ENCODE measurements at places on chromosomes 2 and 18.

DNA sequence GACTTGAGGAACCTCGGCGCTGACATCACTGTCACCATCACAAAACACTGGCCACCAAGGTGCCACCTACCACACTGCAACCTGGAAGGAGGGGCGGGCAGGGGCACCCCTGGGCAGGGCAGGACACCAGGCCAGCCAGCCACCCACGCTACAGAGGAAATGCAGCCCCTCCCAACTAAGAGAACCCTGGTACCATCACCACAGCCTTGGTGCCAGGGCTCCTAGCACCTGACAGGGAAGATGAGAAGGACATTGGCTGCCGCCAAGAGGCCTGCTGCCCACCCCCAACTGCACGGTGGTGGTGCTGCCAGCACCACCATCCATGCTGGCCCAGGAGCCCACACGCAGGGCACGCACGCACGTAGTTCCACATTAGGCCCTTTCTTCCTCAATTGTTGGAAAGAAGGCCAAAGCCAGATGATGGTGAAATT is 88.7 kb downstream of the HDAC4 start:
- DNase-seq: no peak

- DNase-seq: no peak
These were observed 141.4 kb upstream of the LTBP1 start for GRCh38 chr2:32805104-32806095.

- peak; percentile 73 for DNase-seq
These were observed 28.0 kb downstream of the PNO1 start for GRCh38 chr2:68185541-68186164.

DNA sequence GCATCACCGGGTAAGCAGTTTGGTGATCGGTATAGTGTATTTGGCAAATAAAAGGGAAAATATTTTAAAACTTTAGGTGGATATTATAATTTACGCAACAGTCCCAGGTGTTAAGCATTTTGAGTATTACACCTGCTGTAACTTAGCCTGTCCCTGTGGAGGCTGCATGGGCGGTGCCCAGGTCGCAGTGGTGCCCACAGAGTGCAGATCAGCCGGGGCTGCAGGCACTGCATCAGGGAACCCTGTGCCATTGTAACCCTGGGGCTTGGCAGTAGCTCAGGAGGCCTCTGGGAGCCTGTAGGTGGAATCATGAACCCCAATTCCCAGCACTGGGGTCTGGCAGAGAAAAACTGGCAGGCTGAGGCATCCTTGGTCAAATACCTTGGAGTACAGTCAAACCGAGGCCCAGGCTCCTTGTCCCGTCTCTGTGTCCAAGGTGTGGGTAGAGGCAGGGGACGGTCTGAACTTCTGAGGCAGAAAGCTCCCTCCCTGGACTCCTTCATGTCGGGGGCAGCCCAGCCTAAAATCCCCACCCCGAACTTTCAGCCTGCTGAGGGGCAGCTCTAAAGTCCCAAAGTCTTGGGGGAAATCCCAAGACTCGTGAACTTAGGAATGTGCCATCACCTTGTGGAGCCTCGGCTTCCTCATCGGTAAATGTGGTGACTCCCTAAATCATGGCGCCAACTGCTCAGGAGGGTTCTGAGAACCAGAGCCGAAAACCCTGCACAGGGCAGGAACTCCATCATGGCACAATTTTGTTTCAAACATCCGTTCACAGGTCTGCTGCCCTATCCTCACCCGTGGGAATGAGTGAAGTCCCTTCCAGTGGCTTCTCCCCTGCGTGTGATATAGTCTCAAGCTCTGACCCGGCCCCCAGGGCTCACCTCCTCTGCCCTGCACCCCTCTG is 85.7 kb downstream of the INHBB start:
- DNase-seq: no peak

GRCh38 chr18:24010673-24011072 is 3.9 kb upstream of the TTC39C start:
- no peak for DNase-seq

- DNase-seq: no peak
These were observed 114.4 kb downstream of the AGPS start for GRCh38 chr2:177506998-177507397.

DNA sequence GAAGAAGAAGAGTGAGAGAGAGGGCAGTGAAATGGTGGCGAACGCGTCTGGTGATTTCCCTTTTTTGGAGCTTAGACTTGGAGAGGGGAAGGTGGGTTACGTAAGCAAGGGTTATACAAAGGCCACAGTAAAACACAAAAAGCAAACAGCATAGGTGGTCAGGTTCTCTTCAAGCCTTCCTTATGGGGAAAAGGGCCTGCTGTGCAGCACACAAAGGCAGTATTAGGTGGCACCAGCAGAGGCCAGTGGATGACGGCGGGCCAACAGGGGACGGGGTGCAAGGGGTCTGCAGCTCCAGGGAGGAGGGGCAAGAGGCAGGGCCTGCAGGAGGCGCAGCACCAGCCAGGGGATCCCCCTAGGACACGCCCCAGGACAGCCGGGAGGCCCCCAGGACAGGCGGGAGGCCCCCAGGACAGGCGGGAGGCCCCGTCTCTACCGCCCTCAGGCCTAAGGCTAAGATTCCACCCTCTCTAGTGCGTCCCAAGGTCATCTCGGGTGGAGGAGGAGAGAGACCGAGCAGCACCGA is 32.6 kb upstream of the NPC1 start:
- peak; percentile 21 for DNase-seq

- DNase-seq: no peak
These were observed 528.4 kb upstream of the SYT4 start for GRCh38 chr18:43805646-43806194.

DNA sequence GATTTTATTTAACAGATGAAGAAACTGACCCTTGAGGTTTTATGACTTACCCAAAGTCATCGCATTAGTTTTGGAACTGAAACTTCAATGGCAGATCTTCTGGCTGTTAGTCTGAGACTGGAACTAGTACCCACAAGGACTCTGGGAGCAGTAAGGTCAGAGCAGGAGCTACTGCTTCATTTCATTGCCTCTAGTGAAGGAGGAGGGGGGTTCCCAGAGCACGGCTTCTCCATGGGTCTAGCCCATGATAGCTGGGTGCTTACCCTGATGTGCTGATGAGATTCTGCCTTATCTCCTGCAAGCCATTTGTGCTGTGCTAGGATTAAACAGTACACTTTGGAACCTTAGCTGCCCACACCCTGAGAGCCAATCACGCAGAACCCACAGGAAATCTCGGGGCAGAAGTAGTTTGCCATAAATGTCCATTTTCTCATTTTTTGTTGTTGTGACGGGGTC is 5.4 kb upstream of the RNASEH1 start:
- DNase-seq: no peak

DNA sequence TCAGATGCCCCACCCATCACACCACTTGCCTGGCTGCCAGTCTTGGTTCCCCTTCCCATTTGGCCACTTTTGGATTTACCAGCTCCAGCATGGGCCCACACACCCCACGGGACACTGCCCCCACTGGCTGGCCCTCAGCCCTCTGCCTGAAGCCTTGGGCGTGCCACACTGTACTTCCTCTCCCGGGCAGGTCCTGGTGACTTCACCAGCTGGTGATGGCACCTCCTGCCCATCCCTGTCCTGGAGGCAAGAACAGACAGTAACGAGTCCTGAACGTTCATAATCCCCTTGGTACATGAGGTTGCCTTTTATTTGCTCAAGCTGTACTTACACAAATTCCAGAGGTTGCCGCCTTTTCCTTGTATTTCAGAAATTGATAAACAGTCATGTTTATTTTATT is 81.1 kb downstream of the TMEM17 start:
- no peak for DNase-seq

- no peak for DNase-seq
These were observed 52.5 kb downstream of the MBP start for GRCh38 chr18:77079954-77080682.

- no peak for DNase-seq
These were observed 28.3 kb downstream of the MYO7B start for GRCh38 chr2:127563458-127564428.

DNA sequence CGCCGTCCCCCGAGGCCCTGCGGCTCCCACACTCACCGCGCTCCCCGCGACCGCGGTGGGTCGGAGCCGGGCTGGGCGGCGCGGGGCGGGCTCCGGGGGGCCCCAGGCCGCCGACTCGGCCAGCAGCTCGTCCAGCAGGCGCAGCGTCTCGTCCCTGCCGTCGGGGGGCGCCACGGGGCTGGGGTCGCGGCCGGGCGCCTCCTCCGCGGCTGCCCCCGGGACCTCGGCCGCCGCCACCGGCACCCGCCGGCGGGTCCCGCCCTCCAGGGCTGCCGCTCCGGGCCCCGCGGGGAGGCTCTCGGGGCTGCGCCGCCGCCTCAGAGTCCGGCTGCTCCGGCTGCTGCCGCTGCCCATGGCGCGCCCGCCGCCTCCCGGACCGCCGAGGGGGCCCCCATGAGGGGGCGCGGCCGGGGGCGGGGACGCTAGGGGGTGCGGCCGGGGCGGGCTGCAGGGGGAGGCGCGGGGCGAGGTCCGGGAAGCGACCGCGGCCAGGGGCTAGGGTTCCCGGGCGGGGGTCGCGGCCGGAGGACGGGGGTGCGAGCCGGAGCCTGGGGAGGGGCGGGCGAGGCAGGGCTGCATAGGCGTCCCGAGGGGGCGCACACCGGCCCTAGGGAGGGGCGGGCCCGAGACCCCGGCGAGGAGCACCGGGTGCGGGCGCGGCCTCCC is at the start of gene CYS1:
Gene CYS1, minus strand, starts transcription at position 542 of the 666 bp plus-strand sequence. Its CDS starts 188 bp downstream, at position 354.
- DNase-seq: peak; percentile 53

- no peak for DNase-seq
These were observed 27.4 kb upstream of the EIF2AK3 start for GRCh38 chr2:88654714-88655113.

DNA sequence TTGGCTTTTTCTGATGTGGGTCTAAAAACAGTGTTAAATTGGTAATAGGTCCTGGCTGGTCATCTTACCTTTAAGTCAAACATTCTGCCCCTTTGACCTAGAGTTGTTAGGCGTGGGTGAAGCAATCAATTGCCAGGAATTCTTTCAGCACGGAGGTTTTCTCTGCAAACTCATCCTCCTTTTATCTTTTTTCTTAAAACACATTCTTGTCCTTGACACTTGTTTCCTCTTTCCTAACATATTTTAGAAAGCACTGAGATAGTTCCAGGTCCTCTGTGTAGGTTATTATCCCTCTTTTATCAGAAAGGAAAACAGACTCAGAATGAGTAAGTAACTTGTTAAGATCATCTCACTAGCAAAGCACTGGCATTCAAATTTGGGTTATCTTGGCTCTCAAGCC is 18.6 kb upstream of the AP1S3 start:
- DNase-seq: no peak

GRCh38 chr2:31266804-31267203 is 32.9 kb downstream of the EHD3 start:
- no peak for DNase-seq

- DNase-seq: no peak
These were observed 33.9 kb upstream of the CSRNP3 start for GRCh38 chr2:165435611-165436010.

DNA sequence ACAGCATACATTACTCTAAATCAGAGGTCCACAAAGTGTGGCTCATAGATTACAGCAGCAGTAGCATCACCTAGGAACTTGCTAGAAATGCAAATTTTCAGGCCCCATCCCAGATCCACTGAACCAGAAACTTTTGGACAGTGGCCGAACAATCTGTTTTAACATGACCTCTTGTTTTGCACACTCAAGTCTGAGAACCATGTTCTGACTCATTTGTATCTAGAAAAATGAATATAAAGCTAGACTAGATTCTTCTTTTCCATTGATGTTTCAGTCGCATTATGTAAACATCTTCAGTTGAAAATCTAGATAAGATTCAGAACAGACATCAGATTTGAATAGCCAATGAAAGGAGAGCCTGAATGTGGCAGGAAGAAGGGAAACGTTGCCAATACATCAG is 608.8 kb downstream of the LRP1B start:
- DNase-seq: no peak

DNA sequence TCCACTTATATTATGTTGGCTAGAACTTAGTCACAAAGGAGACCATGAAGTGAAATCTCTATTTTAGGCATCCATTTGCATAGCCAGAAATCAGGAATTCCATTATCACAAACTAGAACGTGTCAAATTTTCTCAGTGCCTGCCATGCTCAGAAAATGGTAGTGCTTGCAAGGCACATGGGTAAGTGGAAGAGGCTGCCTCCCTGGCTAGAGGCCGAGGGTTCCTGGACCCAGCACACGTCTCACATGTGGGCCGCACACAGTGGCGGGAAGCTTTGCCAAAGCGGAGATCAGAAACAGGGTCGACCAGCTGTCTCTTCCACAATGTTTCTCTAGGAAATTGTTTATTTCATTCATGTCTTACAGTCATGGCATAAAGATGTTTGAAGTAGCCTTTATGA is 42.3 kb downstream of the TRAF3IP1 start:
- DNase-seq: no peak

DNA sequence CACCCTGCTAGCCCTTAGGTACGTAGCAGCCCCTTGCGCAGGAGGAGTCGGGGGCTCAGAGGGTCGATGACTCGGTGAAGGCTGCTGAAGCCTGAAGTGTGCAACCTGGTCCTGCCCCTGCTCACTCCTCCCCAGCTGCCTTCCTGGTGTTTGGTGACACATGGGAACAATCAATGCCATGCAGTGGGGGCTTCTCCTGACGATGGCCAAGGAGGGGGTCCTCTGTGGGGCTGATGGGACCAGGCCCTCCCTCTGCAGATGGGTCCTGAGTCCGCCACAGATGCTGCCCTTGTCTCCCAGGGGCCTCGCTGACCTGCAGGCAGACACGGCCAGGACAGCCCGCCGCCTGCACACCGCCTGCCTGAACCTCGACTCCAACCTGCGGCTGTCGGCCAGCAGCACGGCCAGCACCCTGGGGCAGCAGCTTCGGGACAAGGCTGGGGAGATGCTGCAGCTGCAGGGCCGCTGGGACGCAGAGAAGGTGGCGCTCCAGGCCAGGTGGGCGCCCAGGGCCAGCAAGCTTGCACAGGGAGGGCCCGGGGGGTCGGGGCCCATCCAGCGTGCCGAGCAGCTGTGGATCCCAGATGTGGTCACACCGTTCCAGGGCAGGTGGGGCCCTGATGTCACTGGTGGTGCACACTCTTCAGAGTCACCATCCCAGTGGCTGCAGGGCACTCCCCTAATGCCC is 24.6 kb downstream of the CROCC2 start:
- DNase-seq: no peak

GRCh38 chr2:107809835-107810234 is 16.9 kb upstream of the RGPD4 start:
- no peak for DNase-seq

DNA sequence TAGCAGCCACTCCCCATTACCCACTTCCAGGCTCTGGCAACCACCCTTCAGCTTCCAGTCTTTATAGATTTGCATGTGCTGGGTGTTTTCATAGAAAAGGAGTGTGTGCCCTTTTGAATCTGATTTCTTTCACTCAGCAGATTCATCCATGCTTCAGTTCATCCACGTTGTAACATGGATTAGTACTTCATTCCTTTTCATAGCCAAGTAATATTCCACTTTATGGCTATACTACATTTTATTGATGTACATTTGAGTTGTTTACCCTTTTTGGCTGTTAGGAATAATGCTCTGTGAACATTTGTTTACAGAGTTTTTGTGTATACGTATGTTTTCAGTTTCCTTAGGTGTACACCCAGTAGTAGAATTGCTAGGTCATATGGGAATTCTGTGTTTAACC is 205.5 kb upstream of the RAB12 start:
- no peak for DNase-seq

GRCh38 chr18:55275039-55275901 is 312.7 kb downstream of the TCF4 start:
- DNase-seq: no peak
